GM23338 (cell line): ENCODE measurements at places on chromosomes 1 and 21. TPM values are rescaled to one million over a fixed set of nuclear protein-coding genes. Genes with fewer than 3 reads are reported as not detected.

MCOLN2 gene
- polyA plus RNA-seq = 2.2 and 2.7 TPM in 2 replicates

PIGV gene
- polyA plus RNA-seq = 3.8 and 4.5 TPM in 2 replicates

UTS2 gene
- polyA plus RNA-seq = not detected in 2 replicates

CELSR2 gene
- 11.1 and 11.2 TPM in 2 replicates for polyA plus RNA-seq

REN gene
- polyA plus RNA-seq = not detected in 2 replicates

S100A8 gene
- not detected in 2 replicates for polyA plus RNA-seq

INAVA gene
- polyA plus RNA-seq = 25.2 and 25.3 TPM in 2 replicates

S100A3 gene
- polyA plus RNA-seq = not detected in 2 replicates

CFHR1 gene
- polyA plus RNA-seq = not detected in 2 replicates

JAM2 gene
- 12.2 and 14.6 TPM in 2 replicates for polyA plus RNA-seq

TNFRSF25 gene
- polyA plus RNA-seq = 13.6 and 15.2 TPM in 2 replicates

SHC1 gene
- 108 and 117 TPM in 2 replicates for polyA plus RNA-seq

LINGO4 gene
- not detected in 2 replicates for polyA plus RNA-seq

C1orf50 gene
- 4.7 and 5.0 TPM in 2 replicates for polyA plus RNA-seq

KLHDC7A gene
- polyA plus RNA-seq = 4.2 and 4.5 TPM in 2 replicates

IL6R gene
- 1.0 and 1.2 TPM in 2 replicates for polyA plus RNA-seq

S100A1 gene
- polyA plus RNA-seq = 0.13 TPM in 1 of 2 replicates, not detected in the other

RGS7 gene
- 2.0 and 2.6 TPM in 2 replicates for polyA plus RNA-seq

RBM11 gene
- polyA plus RNA-seq = 6.3 TPM in 2 replicates

ZSCAN20 gene
- polyA plus RNA-seq = 0.91 and 0.97 TPM in 2 replicates

ATP6V1G3 gene
- polyA plus RNA-seq = not detected in 2 replicates
